ENCODE measurements at places on chromosomes 12 and 14.

DNA sequence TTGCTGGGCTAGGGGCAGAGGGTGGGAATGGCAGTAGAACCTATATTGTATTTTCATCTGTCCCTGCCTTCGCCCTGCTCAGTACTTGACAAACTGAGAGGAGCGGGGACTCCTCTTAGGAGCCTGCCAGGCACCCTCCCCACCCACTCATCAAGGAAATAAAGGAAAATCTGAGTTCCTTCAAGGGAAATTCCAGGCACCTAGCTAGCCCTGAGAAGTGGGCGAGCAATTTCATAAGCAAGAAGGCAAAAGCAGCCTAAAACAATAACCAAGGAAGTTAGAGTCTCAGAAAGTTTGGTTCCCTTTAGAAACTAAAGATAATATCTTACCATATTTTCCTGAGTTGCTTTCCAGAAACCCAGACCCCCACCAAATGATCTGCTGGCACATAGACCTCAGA lies 10.6 kb upstream of the PLEKHD1 start:
- DNase-seq = no peak

GRCh38 chr12:52860102-52860823 lies 11.5 kb upstream of the KRT78 start:
- DNase-seq = peak; percentile 74

DNA sequence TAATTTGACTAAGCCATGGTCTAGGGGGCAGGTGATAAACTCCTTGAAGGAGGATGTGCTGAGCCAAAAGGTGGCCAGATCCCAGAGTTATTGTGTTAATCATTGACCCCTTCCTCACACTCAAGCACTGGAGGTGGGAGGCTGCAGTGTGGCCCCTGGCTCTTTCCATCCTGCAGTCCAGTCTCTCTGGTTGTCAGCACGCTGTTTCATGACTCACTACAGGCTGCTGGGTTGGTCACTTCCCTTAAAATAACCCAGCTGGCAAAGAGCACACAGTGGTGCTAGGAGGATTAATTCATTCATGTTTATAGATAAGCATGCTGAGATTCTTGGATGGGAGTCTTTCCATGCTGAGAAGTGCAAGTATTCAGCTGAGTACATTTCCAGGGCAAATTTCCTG lies 228.9 kb downstream of the ANO2 start:
- no peak for DNase-seq

DNA sequence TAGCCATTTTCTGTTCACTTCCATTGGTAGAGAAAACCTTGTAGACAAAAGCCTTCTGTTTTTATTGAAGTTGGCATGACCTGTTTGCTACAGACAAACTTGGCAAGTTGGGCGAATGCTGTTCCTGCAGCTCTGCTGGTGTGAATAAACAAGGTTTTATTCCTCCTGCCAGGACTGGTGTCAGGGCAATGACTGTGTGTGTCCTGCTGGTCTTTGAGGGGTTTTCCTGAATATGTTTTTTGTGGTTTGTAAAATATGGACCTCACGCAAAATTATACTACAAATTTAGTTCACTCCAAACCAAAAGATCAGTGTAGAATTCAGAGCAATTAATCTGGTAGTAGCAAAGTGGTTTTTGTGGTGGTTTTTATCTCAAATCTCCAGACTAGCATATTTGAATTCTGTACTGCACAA lies 140.8 kb downstream of the ERC1 start:
- DNase-seq = no peak

- DNase-seq = peak; percentile 57
Observed at GRCh38 chr14:26596543-26597061, 1.2 kb downstream of the NOVA1 start.

DNA sequence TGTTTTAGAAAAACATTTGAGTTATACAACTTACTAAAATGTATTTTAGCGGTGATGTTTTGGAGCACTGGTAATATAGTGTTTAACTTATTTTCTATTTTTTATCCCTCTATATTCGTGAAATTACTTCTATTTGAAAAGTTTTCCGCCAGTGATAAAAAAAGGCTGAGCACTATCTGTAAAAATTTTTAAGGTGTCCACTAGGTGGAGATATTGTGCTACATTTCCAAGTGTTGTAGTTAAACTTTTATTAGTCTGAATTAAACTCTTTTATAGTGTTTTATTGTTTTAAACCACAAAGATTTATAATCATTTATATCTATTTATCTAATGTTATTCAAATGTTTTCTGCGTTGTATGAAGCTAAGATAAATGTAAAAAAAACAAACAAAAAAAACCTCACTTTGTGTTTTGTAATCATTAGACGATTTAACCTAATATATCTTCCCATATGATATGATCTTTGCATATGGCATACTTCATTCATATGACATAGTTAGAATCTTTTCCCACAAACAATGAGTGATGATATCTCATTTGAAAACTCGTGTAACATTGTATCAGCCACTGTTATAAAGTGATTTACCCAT lies 11.8 kb downstream of the ALG10B start:
- DNase-seq = peak; percentile 59

- DNase-seq = no peak
Observed at GRCh38 chr12:114414866-114415524, 9.1 kb upstream of the TBX5 start.

DNA sequence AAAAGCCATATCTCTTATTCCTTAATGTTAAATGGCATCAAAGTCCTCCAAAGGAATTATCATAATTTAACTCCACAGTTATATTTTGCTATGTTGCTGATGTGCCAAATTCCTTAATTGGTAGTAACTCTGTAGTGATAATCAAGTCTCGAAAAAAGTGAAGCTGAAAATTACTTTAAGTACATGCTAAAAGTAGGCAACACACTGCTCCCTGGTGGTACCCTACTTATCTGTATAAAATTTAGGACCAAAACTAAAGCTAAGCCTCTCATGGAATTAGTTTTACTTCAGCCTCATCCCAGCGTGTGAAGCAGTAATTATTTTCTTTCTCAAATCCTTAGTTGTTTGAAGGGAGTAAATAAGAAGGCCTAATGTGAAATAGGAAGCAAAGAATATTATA lies 132.8 kb downstream of the TTLL5 start:
- DNase-seq = no peak

GRCh38 chr12:106994579-106995220 lies 7.8 kb upstream of the MTERF2 start:
- DNase-seq = no peak

- DNase-seq = peak; percentile 12
Observed at GRCh38 chr12:95959107-95959506, 16.0 kb downstream of the AMDHD1 start.

DNA sequence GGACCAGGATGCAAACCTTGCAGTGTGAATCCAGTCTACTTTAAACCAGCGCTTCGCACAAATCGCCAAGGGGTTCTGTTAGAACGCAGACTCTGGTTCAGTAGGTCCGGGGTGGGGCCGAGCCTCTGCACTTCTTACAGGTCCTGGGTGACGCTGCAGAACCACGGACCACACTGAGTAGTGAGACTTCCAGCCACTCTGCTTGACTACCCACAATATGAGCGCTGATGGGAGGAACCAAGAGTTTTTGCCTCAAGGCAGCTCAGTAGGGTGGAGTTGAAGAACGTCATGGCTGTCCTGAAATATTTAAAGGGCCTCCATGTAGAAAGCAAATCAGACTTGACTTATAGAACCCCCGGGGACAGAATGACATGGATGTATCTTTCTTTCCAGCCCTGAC lies 138.0 kb upstream of the CRY1 start:
- no peak for DNase-seq

DNA sequence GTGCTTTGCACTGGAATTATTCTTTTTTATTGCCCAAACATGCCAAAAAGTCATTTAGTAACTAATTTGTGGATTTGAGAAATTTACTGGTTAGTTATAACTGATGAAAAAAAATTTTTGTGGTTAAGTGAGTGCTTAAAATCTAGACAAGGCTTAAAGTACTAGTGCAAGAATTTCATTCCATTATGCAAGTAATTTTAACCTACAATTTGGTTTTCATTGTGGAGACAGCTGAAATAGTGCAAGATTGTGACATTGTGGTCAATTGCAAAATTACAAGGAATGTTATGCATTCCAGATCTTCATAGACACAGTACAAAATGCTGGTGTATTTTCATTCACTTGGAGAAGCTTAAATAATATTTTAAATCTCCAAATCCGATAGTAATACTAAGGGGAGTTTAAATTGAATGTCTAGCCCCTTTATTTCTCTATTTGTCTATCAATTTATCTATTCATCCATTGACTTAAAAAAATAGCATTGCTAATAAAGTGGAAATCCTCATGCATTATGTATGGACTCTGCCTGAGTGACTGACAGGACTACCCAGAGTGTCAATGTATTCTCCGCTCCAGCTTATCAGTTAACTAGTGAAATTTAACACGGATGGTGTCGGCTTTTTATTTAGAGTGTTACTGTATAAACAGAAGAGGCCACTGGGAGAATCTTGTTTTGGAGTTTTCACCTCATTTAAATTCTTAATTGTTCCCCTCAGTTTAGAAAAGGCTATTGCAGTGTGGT lies 125.9 kb downstream of the ALX1 start:
- no peak for DNase-seq

- DNase-seq = no peak
Observed at GRCh38 chr14:78232231-78233000, 62.2 kb downstream of the NRXN3 start.

DNA sequence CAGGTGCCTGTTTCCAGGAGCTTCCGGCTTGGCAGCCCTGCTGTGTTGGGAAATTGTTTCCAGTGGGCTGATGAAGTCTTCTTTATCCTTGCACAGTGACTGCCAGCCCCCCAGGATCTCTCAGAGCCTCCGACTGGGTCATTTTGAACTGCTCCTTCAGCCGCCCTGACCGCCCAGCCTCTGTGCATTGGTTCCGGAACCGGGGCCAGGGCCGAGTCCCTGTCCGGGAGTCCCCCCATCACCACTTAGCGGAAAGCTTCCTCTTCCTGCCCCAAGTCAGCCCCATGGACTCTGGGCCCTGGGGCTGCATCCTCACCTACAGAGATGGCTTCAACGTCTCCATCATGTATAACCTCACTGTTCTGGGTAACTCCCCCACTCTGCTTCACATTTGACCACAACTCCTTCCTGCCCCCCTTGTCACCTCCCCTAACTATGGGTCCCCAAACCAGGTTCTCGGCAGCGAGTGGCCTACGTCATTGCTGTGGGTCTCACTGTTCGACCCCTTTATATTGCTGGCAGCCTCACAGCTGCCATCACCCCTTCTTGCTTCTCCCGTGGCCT lies 2.3 kb downstream of the LAG3 start:
- DNase-seq = no peak

DNA sequence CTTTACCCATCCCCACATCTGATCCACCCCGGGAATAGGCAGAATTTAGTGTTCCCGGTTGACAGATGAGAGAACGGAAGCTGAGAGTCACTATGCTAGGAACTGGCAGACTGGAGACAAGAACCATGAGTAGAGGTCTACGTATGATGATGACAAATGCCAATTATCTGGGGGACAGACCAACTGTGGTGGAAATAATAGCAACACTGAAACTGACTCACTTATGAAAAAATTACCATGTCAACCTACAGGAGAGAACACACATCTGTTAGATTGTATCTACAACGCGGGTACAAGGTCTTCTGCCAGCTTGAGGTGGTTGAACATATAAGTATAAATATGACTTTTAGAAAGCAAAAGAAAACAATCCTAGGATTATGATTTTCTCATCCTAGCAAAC lies 15.4 kb upstream of the SELPLG start:
- DNase-seq = no peak

- DNase-seq = no peak
Observed at GRCh38 chr12:59407799-59408198, 188.0 kb upstream of the SLC16A7 start.

- no peak for DNase-seq
Observed at GRCh38 chr12:96810477-96810876, 96.6 kb upstream of the NEDD1 start.

DNA sequence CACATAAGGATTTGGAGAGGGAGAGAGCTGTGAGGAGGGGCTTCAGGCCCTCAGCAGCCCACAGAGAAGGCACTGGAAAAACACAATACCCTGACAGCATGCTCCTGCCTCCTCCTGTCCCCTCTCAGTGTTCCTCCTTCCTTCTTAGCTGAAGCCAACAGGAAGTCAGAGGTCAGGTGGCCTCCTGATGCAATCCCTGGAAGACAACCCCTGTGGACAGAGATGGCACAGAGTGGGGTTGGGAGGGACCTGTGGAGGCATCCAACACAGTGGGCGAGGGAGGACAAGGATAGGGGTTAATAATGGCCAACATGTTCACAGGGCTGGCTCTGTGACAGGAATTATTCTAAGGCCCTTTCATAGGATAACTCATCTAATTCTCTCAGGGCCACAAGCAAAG lies 15.4 kb upstream of the IFI27L2 start:
- DNase-seq = no peak

- DNase-seq = peak; percentile 32
Observed at GRCh38 chr12:21607701-21608100, 3.1 kb upstream of the GYS2 start.

GRCh38 chr12:92562063-92562734 lies 140.6 kb upstream of the PLEKHG7 start:
- DNase-seq = no peak

DNA sequence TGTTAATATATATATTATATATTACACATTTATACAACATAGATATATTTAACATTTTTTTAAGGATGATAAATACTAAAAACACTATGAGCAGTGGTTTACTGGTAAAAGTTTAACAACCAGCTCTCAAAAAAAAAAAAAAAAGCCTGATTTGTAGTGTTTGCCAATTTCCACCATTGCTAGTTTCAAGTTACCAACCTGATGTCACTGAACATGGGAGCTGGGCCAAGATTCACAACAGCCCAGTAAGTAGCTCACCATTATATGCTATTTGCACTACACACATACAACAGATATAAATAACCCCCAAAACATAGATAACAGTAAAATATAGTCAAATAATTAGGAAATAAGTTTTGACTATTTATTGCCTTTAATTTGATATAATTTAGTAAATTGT lies 28.9 kb upstream of the TMX1 start:
- DNase-seq = peak; percentile 56

- DNase-seq = no peak
Observed at GRCh38 chr14:26896447-26896846, 298.6 kb upstream of the NOVA1 start.

GRCh38 chr12:56695327-56696101 lies 7.4 kb upstream of the PTGES3 start:
- DNase-seq = peak; percentile 75

DNA sequence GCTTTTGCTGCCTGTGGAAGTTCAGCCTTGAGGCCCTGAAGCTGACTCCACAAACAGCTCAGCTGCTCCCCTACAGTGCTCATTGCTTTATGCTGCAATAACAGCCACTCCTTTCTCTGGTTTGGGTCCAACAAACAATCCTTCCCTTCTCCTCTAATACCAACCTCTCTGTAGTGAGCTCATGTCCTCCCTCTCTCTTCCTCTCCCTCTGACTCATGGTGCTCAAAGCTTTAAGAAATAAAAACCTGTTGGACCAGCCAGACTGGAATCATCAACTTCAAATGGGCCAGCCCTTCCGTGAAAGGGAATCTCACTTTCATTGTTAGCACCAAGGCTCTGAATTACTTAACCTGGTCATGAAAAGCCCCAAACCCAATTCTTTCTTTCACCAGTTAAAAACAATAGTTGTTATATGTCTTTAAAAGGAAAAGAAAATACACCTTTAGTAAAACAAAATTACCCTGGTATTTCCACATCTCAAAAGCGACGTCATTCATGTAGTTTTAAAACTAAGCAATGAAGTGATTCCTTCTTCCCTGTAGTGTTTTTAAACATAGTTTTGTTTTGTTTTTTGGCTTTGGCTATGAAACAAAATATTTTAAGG lies 126.4 kb downstream of the DUSP6 start:
- peak; percentile 76 for DNase-seq
